ENCODE measurements at places on chromosomes 5 and 9.

DNA sequence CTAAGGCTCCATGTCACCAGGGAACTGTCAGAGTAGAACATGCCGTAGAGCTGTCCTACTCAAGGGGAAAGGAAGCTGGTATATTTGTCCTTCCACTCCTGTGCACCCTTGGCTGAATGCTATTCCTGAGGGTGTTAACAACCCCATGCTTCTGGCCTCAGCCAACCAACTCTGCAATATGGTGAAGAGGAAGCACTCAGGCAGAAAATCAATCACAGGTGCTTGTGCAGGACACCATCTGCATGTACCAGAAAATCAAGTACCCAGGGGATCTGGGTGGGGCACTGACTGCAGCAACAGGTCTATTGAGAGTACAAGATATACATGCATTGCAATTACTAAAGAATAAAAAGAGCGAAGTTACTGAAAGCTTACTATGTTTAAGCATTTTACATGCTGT lies 51.4 kb upstream of the NEK6 start:
- DNase-seq = peak; percentile 62

- DNase-seq = no peak
These were observed 49.0 kb downstream of the NKD2 start for GRCh38 chr5:1057485-1058082.

DNA sequence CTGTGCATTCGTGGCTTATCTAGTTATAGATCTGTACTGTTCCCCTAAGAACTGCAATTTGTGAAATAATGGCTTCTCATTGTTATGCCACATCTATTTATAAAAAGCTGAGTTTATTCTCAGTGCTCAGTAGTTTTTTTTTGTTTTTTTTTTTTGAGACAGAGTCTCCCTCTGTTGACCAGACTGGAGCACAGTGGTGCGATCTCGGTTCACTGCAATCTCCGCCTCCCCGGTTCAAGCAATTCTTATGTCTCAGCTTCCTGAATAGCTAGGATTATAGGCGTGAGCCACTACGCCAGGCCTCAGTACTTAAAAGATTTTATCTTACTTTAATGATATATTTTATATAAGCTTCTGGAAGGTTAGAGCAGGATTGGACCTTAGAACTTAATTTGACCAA lies 19.0 kb downstream of the SEC61B start:
- no peak for DNase-seq

GRCh38 chr9:14903040-14903439 lies 7.2 kb downstream of the FREM1 start:
- DNase-seq = no peak

DNA sequence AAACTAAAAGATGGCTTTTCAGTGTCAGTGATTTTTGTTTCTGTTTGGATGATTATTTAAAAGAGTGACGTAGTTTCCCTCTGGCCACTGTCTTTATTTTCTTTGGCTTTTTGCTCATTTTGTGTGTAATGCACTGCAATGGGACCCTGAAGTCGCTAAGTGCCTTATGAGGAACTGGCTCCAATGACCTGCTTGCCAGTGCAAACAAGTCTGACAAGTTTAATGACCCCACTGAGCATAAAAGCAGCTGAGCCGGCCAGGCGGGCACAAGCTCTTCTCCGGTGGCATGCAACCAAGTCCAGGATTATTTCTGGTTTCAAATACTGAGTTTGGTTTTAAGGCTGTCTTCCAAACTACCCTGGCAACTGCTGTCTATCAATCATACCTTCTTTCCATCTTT lies 15.6 kb upstream of the GNA14 start:
- no peak for DNase-seq

DNA sequence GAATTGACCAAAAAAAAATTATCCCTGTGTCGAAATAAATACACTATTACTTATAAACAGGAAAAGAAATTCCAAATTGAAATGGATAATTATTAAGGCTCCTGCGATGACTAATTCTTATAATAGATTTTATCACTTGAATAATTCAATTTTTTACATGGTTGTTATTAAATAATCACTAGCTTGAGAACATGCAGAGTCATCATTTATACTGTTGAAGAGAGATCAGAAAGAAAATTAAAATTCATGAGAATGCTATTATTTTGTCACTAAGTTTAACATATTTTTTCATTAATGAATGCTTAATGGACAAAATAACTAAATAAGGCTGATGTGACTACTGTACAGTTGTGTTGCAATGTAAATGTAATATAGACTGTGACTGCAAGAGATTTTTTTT lies 1011.3 kb upstream of the C9orf72 start:
- DNase-seq = no peak

GRCh38 chr5:119070578-119070827 lies 384 bp upstream of the DMXL1 start:
- peak; percentile 87 for DNase-seq

- DNase-seq = no peak
These were observed 21.4 kb downstream of the HSDL2 start for GRCh38 chr9:112401175-112401815.

- DNase-seq = no peak
These were observed 114.6 kb downstream of the ACTBL2 start for GRCh38 chr5:57368010-57368409.

GRCh38 chr9:134764473-134765269 lies 115.9 kb upstream of the FCN2 start:
- DNase-seq = no peak

- no peak for DNase-seq
These were observed 88.6 kb downstream of the SMIM23 start for GRCh38 chr5:171874234-171874633.

GRCh38 chr9:109812818-109813281 lies 32.9 kb downstream of the PALM2AKAP2 start:
- no peak for DNase-seq

DNA sequence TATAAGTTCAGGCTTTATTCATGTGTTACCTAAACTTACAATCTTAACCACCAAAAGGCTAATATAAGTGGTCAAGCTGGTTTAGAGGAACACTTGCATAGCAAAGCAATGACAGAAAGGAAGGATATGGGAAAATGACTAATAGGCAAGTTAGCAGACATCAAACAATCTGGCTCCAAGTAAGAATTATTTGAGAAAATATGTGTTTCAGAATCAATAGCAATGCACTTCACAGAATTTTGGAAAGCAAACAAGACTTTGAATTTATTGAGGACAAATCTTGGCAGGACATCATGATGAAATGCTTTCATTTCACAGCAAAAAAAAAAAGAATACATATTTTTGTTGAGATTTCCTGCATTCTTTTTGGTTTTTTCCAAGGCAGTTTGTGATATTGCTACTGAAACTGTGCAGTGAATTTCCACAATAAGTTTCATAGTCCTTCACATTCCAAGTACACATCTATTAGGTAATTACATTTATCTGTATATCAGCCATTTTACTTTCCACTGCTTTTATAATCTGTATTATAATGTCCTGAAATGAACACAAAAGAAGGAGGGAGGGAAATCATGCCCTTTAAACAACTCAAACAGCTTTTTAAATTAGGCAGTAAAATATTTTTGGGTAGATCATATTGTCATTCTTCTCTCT lies 417.9 kb downstream of the NR2F1-AS1 start:
- no peak for DNase-seq

DNA sequence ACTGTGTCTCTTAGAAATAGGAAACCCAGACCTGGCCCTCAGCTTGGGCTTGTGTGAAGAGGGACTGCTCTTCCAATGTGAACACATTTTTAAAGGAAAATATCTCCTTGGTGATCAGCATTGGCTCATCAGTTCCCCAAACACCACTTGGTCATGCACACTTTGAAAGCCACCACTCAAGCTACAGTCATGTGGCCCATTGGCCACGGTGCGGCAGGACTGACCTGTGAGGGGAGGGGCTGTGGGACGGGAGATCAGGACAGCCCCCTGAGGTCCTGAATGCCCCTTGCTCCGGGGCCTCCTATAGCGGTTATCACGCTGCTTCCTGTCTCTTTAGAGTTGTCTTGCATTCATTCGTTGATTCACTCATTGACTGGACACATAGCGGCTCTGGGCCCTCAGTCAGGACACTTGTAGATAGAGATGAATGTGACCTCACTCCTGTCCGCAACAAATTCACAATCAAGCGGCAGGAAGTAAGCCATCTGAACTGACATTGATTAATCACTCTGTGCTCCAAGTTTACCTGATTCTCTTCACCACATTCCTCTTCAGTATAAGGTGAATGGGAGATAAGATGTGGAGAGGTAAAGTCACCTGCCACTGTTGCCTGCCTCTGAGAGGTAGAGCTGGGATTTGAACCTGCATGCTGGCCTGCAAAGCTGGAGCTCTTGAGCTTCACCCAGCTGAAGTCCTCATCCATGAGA lies 73.1 kb downstream of the COL15A1 start:
- DNase-seq = no peak

- DNase-seq = no peak
These were observed 114.6 kb downstream of the MED27 start for GRCh38 chr9:131965103-131965502.

DNA sequence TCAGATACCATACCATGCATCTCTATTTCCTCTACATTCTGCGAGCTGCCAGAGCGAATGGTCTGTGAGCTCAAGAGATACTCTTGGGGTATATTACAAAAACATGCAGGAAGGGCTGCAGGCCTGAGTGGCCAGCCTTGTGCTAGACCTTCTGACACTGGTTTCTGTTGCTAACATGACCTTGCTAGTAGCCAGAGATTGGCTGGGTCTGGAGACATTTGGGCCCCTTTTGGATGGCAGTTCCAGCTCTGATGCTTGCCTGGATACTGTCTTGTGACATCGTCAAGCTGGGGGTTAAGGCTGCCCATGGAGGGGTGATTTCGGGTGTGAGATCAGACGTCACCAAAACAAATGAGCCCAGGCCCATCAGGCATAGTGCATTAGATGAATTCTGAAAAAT lies 56.1 kb upstream of the FSTL4 start:
- DNase-seq = no peak

DNA sequence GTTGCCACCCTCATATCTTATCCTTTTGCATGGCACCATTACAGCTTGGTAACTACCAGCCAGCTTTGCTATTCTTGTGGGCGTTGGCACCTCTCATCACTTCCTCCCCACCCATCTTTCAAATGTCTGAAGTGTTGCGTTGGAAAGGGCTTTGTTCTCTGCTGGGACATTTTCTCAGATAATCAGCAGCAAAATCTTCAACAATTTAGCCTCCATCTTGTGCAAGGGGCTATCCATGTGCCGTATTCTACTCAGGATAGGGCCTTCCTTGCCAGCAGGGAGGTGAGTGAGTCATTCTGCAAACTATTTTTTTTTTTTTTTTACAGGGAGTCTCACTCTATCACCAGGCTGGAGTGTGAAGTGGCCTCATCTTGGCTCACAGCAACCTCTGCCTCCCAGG lies 62.1 kb upstream of the NUDT12 start:
- no peak for DNase-seq

- no peak for DNase-seq
These were observed 135.7 kb downstream of the MLLT3 start for GRCh38 chr9:20486552-20486951.

GRCh38 chr5:143987751-143988560 lies 176.0 kb downstream of the HMHB1 start:
- DNase-seq = no peak

GRCh38 chr9:112881331-112881730 lies 9.3 kb downstream of the SLC46A2 start:
- no peak for DNase-seq

DNA sequence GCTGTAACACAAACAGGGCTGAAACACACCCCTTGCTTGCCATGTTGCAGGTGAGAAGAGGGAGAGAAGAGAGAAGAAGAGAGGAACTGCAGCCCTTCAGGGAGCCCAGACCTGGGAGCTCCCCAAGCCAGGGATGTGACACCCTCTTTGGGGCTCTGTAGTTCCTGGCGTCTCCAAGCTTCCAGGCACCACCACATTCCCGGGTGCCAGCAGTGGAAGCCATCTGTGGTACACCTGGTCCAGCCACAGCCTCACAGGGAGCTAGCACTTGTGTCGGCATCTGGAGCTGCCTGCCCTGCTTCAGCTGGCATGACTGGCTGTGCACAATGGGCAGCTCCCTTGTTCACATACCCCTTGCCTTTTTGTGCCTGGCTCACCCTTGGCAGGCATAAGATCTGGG lies 182.1 kb downstream of the DEPDC1B start:
- no peak for DNase-seq

GRCh38 chr9:13962006-13962405 lies 351.9 kb downstream of the NFIB start:
- no peak for DNase-seq

GRCh38 chr5:116404792-116405191 lies 169.8 kb downstream of the SEMA6A start:
- no peak for DNase-seq

- DNase-seq = no peak
These were observed at the start of gene PCDH12 for GRCh38 chr5:141958113-141958512. Gene PCDH12 (minus strand): TSS chr5:141958202. CDS start chr5:141957851, 351 bp downstream.

DNA sequence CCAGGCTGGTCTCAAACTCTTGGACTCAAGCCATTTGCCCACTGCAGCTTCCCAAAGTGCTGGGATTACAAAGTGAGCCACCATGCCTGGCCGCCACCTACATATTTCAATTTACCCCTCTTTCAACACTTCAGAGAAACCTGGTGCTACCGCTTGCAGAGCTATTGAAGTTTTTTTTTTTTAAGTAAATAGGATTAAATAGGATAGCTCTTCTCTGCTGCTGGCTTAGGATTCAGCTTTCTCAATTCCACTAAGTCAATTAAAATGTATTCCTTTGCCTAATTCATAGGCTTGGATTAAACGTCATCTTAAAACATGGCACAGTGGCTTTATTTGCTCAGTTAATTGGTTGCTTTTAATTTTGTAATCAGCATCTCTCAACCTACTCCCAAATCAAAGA lies 41.0 kb downstream of the KIAA1191 start:
- DNase-seq = no peak

- DNase-seq = no peak
These were observed 32.1 kb downstream of the VCAN start for GRCh38 chr5:83503662-83504061.

GRCh38 chr5:65100911-65101631 lies 332.3 kb downstream of the CWC27 start:
- peak; percentile 9 for DNase-seq

DNA sequence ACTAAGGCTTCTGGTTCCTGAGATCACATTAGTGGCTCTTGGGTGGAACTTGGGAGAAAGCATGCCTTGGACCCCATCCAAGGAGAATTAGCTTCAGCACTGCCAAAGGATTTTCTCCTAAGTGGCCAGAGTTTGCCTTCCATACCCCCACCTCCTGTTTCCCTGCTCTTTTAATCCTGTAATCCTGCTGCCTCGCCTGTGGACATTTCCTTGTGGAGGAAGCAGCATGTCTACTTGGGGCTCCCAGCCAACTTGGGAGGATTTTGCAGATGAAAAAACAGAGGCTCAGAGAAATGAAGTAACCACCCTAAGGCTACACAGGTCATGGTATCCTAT lies 1.6 kb downstream of the ARSI start:
- DNase-seq = no peak

DNA sequence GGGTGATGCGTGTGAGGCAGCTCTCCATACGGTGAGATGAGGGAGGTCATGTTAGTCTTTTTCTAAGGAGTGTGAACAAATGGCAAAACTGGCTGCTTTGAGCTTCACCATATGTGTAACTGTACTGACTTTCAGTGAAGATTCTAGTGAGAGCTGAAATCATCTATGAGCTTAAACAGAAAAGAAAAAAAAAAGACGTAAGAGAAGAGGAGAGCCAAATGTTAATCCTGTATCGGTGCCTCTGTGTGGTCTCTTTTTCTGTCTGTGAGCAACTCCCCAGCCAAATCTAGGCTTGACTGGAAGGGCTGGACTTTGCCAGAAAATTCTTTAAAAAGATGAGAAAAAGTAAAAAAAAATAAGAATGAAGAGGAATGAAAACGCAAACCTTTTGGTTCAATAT lies 209.7 kb upstream of the TUT7 start:
- no peak for DNase-seq

- no peak for DNase-seq
These were observed 176.4 kb downstream of the ARRDC3 start for GRCh38 chr5:91206734-91207133.

GRCh38 chr9:17614903-17615302 lies 36.0 kb downstream of the SH3GL2 start:
- DNase-seq = no peak
